Suprapubic skin (tissue), 4 donors: ENCODE measurements at places on chromosomes 16 and 17.

GRCh38 chr17:41498276-41498675, 7.1 kb downstream of the KRT13 start:
- DNase-seq = no peak

DNA sequence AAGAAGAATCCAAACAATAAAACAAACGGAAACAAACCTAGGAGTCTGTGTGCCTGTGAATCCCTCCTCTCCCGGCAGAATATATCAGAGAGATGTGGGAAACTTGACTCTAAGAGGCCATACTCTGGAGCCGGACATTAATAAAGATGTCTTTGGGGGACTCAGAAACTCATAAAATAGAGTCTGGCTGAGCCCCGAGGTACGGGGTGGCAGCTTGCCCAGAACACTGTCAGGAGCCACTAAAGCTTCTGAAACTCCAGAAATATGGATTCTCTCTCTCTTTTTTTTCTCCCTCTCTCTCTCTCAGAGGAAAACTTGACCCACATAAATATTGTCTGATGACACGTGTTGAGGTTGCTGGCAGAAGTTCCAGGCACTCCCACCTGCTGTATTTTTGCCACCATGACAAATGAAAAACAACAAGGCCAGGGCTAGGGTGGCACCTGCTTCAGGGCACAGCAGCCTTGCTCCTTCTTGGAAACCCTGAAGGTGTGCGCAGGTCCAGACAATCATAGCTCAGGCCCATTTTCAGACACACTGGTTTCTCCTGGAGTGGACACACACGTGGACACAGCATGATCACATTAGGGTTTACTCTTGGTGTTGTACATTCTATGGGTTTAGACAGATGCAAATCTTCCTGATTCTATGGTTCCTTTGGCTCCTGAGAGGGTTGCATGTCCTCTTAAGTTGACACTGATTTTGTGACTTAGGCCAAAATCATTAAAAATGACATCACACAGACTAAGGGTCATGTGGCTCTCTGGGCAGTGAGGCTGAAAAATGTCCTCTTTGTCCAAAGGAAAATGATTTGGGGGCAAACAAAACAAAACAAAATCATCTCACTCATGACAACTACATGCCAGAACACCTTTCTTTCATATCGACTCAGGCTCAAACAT, 282.6 kb upstream of the IRX3 start:
- no peak for DNase-seq

- no peak for DNase-seq
These were observed 189.4 kb downstream of the RAB11FIP4 start for GRCh38 chr17:31580706-31581490.

DNA sequence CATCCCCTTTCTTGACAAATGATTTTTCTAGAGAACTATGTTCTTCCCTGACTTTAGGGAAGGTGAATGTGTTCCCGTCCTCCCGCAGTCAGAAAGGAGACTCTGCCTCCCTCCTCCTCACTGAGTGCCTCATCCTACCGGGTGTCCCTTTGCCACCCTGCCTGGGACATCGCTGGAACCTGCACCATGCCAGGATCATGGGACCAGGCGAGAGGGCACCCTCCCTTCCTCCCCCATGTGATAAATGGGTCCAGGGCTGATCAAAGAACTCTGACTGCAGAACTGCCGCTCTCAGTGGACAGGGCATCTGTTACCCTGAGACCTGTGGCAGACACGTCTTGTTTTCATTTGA, 7.4 kb downstream of the NAT9 start:
- DNase-seq = no peak

- DNase-seq = peak; percentile 62
These were observed 39.4 kb downstream of the HEATR6 start for GRCh38 chr17:60039114-60039846.
